Naive thymus-derived CD4-positive, alpha-beta T cell (primary cell): ENCODE measurements at places on chromosomes 16 and 17.

DNA sequence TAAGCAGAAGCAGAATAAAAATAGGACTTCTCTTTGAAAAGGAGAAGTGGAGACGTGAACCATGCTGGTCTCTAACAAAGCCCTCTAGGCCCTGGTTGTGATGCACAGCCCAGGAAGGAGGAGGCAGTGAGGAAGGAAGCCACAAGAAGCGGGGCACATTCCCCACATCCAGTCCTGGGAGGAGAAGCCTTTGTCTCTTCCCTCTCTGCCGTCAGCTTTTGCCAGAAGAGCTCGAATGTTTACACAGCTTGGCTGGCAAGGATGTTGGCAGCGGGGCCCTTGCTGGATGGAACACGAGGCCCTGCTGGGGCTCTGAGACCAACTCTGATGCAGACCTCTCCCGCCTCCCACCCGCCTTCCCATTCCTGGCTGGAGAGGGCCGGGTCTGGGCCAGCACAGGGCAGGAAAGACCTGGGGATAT, 91.3 kb downstream of the MAF start:
- H3K27ac ChIP-seq = no peak overlapping the region
- H3K27me3 ChIP-seq = no peaks in the 10 kb centered on the region
- no peak overlapping the region for H3K4me3 ChIP-seq
- H3K36me3 ChIP-seq = no peaks in the 10 kb centered on the region
- no peaks in the 10 kb centered on the region for H3K4me1 ChIP-seq
- DNase-seq = no peak

DNA sequence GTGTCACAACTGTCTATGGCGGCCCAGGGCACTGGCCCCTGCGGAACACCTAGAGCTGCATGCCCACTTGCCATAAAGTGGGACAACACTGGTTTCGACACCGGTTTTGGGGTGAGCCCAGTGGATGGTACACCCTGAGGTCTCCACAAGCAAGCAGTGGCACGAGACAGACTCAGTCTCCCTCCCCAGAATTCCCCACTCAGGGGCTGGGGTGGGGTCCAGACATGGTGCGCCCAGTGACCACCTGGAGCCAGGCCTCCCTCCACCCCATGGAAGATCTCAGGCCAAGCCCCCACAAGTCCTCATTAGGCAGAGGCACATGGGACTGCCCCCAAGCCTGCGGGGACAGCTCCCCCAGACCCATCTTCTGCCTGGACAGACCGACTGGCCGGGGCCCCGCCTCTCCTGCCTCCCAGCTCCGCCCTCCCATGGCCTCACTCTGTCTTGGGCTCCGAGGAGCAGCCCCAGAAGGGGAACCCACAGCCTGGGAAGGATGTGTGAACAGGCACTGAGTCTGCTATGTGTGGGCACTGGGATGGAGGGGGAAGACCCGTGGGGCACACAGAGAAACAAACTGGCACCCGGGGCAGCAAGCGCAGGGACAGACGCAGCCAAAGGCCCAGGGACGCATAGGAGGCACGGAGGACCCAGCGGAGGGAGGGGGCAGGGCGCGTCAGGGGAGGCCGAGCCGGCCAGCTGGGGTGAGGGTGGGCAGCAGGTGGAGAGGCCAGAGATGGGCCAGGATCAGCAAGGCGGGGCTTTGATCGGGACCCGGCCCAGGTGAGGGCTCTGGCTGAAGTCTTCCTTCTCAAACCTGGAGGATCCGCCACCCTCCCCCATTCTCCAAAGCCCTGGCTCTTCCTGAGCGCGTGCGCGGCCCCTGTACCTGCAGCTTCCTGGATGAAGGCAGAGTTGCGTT, 2.8 kb downstream of the TEPSIN start:
- DNase-seq = no peak
- no peaks in the 10 kb centered on the region for H3K36me3 ChIP-seq
- peaks cover 22% of the 10 kb centered on the region for H3K4me1 ChIP-seq
- no peak overlapping the region for H3K4me3 ChIP-seq

GRCh38 chr16:85093705-85094104, 18.6 kb downstream of the CIBAR2 start:
- DNase-seq = no peak
- no peaks in the 10 kb centered on the region for H3K27me3 ChIP-seq
- no peak overlapping the region for H3K27ac ChIP-seq
- no peaks in the 10 kb centered on the region for H3K4me1 ChIP-seq
- H3K36me3 ChIP-seq = peaks cover 9% of the 10 kb centered on the region
- no peak overlapping the region for H3K4me3 ChIP-seq

DNA sequence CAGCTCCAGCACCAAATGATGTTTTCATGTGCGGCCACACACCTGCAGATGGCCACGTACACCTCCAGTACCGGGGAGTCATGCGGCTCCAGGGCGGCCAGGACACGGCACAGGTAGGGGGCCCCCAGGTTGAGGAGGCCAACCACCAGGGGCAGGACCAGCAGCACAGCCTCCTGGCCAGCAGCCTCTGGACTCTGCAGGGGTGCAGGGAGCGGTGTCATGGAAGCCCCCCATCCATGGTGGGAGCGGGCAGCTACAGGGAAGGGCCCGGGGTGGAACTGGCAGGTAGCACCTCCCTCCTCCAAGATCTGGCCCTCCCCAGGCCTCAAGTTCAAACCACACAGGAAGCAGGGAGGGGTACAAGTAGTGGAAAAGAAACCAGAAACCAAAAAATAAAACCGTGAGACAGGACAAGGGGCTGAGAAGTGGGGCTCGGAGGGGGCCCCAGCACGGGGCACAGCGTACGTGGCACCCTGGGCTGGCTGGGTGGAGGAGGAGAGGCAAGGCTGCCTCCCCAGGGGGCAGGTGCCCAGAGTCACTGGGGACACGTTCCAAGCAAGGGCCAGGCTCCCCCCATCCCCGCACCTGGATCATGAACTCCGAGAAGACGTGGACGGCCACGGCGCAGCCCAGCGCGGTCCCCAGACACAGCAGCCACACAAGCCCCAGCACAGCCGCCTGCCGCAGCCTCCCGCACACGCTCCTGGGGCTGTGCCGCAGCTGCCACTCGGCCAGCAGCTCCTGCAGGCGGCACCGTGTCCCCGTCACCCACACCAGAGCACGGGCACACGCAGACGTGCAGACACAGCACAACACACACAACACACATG, 7.4 kb downstream of the TMC6 start:
- H3K27me3 ChIP-seq = no peaks in the 10 kb centered on the region
- H3K4me1 ChIP-seq = peaks cover 74% of the 10 kb centered on the region
- DNase-seq = peak; percentile 71
- H3K27ac ChIP-seq = peak overlapping the region; percentile 77

- H3K27me3 ChIP-seq = no peaks in the 10 kb centered on the region
- no peaks in the 10 kb centered on the region for H3K4me1 ChIP-seq
- no peak overlapping the region for H3K27ac ChIP-seq
- no peak overlapping the region for H3K4me3 ChIP-seq
- DNase-seq = no peak
Observed at GRCh38 chr16:84585886-84586285, 32.0 kb downstream of the COTL1 start.

DNA sequence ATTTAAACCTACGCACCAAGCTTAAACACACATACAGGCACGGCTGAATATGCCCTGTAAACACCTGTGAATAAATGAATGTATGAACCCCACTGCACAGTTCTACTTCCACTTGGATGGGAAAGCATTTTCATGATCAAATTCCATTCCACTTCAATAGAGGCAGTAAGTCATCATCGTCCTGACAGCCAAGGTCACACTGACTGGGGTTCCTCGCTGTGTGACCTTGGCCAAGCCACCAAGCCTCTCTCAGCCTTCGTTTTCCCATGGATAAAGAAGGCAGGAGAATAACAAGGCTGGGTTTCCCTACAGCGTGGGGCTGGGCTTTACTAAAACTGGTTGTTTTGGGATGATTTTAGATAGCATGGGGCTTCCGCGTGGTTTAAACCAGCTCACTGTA, 82.8 kb downstream of the TBC1D16 start:
- H3K36me3 ChIP-seq = no peaks in the 10 kb centered on the region
- no peaks in the 10 kb centered on the region for H3K4me1 ChIP-seq
- no peak overlapping the region for H3K4me3 ChIP-seq
- no peak for DNase-seq
- H3K27ac ChIP-seq = no peak overlapping the region

GRCh38 chr16:85151603-85152413, 39.5 kb upstream of the CIBAR2 start:
- DNase-seq = no peak
- H3K4me3 ChIP-seq = no peak overlapping the region
- no peak overlapping the region for H3K27ac ChIP-seq
- H3K4me1 ChIP-seq = peaks cover under 1% of the 10 kb centered on the region

GRCh38 chr17:63070031-63070430, 104.0 kb downstream of the TANC2 start:
- H3K4me3 ChIP-seq = no peak overlapping the region
- no peaks in the 10 kb centered on the region for H3K27me3 ChIP-seq
- H3K27ac ChIP-seq = no peak overlapping the region
- DNase-seq = no peak
- no peaks in the 10 kb centered on the region for H3K36me3 ChIP-seq
- no peaks in the 10 kb centered on the region for H3K4me1 ChIP-seq

- no peaks in the 10 kb centered on the region for H3K36me3 ChIP-seq
- H3K4me1 ChIP-seq = no peaks in the 10 kb centered on the region
- no peak for DNase-seq
Observed at GRCh38 chr16:81831722-81832126, 52.6 kb downstream of the PLCG2 start.

GRCh38 chr16:54407596-54407995, 121.0 kb upstream of the IRX3 start:
- no peak for DNase-seq
- H3K36me3 ChIP-seq = no peaks in the 10 kb centered on the region
- no peaks in the 10 kb centered on the region for H3K4me1 ChIP-seq
- no peak overlapping the region for H3K27ac ChIP-seq
- no peaks in the 10 kb centered on the region for H3K27me3 ChIP-seq

GRCh38 chr17:36935671-36936454, 1.4 kb upstream of the LHX1 start:
- peaks cover 58% of the 10 kb centered on the region for H3K4me1 ChIP-seq
- no peak overlapping the region for H3K27ac ChIP-seq
- H3K27me3 ChIP-seq = peaks cover 83% of the 10 kb centered on the region
- peak overlapping the region; percentile 27 for H3K4me3 ChIP-seq
- no peaks in the 10 kb centered on the region for H3K36me3 ChIP-seq

DNA sequence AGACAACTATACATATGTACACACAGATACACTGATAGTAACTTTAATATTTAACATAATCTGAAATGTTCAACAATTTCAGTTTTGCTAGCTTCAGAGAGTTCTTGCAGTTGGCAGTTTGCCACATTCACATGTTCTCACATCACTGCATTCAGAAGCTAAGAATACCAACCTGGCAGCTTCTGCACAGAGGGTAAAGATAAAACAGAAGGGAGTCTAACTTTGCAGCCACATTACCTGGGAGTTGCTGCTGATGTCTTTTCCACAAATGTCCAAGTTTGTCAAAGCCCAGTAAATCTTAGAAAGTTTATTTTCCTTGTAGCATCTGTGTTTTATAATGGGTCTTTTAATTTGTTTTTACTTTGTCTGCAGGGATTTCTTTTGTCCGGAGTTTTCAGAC, 332.0 kb downstream of the BCAS3 start:
- no peaks in the 10 kb centered on the region for H3K27me3 ChIP-seq
- H3K27ac ChIP-seq = no peak overlapping the region
- H3K4me3 ChIP-seq = no peak overlapping the region
- no peaks in the 10 kb centered on the region for H3K36me3 ChIP-seq

DNA sequence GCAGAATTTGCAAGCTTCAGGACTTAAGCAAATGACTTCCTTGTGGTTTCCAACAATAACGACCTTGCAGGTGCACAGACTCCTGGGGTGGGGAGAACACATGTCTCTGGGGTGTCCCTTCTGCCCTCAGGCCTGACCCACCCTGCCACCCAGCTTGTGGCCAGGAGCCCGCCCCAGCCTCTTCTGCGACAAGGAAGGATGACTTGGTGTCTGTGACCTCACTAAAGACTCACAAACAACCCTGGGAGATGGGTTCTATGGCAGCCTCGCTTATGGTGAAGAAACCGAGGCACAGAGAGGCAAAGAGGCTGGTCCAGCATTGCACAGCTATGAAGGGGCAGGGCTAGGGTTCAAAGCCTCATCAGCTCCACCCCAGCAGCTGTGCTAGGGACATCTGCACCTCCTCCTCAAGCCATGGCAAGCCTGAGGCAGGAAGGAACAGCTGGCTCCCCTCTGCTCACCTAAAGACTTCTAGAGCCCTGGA, 2.6 kb downstream of the ATP2A3 start:
- H3K4me1 ChIP-seq = peaks cover 54% of the 10 kb centered on the region
- H3K36me3 ChIP-seq = no peaks in the 10 kb centered on the region
- peak overlapping the region; percentile 75 for H3K27ac ChIP-seq
- peak overlapping the region; percentile 62 for H3K4me3 ChIP-seq
- DNase-seq = no peak

DNA sequence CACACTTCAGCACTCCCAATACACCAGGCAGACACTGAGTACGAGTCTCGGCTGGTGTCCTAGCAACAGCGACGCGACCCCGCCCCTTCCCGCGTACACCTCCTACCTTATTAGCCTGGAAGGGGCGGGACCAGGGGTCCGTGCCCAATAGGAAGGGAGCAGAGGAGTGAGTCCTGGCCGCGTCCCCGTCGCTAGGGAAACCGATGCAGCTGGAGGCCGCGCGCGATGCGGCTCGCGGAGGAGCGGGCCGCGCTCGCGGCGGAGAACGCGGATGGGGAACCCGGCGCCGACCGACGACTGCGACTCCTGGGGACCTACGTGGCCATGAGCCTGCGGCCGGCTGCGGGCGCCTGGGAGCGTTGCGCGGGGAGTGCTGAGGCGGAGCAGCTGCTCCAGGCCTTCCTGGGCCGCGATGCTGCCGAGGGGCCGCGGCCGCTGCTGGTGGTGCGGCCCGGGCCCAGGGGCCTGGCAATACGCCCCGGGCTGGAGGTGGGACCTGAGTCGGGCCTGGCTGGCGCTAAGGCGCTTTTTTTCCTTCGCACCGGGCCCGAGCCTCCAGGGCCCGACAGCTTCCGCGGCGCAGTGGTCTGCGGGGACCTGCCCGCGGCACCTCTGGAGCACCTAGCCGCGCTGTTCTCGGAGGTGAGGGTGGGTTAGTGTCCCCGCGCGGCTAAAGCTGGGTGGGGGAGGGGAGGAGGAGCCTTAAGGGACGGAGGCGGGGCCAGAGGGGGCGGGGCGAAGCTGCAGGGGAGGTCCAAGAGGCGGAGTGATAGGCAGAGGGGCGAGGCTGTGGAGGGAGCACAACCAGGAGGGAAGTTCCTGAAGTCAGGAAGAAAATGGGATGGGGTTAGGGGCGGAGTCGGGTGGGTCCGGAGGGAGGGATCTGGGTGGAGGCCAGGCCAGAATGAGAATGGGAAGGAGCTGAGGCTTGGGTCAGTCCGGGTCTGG, at the start of gene DNAH9:
TSS of gene DNAH9 (plus strand) at position 197 of the 948 bp plus-strand sequence. CDS start at position 226, 29 bp downstream.
- no peaks in the 10 kb centered on the region for H3K36me3 ChIP-seq
- no peak for DNase-seq
- H3K4me3 ChIP-seq = no peak within 1 kb of the TSS
- no peaks in the 10 kb centered on the region for H3K4me1 ChIP-seq
- no peaks in the 10 kb centered on the region for H3K27me3 ChIP-seq

DNA sequence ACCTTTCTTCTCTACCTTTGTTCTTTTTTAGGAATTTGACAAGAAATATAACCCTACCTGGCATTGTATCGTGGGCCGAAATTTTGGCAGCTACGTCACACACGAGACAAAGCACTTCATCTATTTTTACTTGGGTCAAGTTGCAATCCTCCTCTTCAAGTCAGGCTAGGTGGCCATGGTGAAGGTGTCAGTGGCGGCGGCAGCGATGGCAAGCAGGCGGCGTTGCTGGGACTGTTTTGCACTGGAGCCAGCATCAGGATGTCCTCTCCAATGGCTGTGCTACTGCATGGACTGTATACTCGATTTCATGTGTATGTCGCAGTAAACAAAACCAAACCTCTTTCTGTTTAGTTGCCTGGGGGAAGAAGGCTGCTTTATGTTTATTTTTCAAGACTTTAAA, 5.9 kb downstream of the DYNLL2 start:
- no peak overlapping the region for H3K4me3 ChIP-seq
- H3K27me3 ChIP-seq = no peaks in the 10 kb centered on the region
- H3K4me1 ChIP-seq = peaks cover 17% of the 10 kb centered on the region
- no peak overlapping the region for H3K27ac ChIP-seq
- no peak for DNase-seq

GRCh38 chr17:41653421-41653820, 29.0 kb upstream of the KRT17 start:
- no peaks in the 10 kb centered on the region for H3K36me3 ChIP-seq
- peaks cover 2% of the 10 kb centered on the region for H3K4me1 ChIP-seq
- no peaks in the 10 kb centered on the region for H3K27me3 ChIP-seq
